ENCODE measurements at places on chromosomes 1 and 21.

DNA sequence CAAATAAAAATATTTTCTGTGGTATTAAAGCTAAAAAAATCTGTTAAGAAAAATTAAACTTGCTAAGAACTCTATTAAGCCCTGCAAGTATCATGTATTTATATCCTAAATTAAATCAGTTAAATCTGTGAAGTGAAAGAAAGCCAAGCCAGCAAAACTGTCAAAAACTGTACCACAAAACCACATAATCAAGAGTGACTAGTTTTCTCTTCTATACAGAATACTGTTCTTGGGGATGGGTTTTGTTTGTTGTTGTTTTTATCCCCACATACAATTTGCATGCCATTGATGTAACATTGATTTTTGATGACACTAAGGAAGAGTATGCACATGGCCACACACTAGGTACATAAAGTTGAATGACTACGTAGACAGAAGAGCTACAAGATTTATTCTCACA is 20.4 kb downstream of the DPH5 start:
- DNase-seq: no peak

DNA sequence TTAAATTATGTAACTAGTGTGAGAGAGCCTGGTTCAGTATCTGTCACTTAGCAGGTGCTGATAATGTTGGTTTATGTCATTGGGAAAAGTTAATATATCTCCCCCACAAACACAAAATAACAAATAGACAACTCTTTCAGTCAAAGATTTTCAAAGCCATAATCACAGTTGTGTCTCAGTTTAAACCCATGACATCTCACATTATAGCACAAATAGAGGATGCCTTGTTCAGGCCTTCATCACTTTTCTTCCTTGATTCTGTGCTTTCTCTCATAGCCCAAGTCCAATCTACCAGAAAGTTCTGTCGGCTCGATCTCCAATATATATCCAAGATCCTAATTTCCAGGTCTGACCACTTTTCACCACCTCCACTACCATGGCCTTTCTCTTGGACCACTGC is 6.2 kb upstream of the EPS15 start:
- no peak for DNase-seq

DNA sequence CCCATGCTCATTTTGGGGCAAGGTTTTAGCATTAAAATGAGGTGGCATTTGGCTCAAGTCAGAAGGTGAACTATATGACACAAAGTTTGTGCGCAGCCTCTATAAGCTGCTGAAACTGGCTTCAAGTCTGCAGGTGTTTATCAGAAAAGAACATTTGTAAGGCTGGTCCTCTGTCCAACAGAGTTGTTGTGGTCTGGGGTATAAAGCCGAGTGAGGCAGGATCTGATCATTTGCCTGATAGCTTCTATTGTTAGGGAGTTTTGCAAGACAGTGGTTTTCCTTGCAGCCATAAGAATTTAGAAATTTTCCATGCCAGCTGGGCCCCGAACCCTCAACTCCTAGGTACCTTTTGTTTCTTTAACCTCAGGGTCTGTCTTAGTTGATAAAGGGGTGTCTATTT is 130.8 kb downstream of the PGBD5 start:
- DNase-seq: no peak

GRCh38 chr1:224205438-224205840 is 22.4 kb downstream of the DEGS1 start:
- DNase-seq: peak; percentile 51

GRCh38 chr1:205046870-205047269 is 3.9 kb downstream of the CNTN2 start:
- no peak for DNase-seq

DNA sequence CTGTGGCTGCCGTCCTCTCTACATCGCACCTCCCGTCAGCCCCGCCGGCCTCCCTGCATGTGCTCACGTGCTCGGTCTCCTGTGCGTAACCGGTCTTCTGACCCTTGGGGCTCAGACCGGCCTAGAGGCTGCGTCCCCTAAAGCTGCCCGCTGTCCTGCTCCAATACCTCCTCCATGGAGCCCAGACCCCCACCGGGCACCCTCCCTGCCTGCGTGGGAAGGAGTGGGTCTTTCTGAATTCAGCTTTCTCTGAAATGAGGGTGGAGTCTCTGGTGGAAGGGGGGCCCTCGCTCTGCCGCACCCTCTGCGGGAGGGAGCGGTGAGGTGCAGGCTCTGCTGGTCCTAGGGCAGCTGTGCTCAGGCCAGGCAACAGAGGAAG is 18.7 kb upstream of the POFUT2 start:
- no peak for DNase-seq

- DNase-seq: peak; percentile 66
Observed at GRCh38 chr1:101112051-101112780, 86.6 kb upstream of the DPH5 start.

DNA sequence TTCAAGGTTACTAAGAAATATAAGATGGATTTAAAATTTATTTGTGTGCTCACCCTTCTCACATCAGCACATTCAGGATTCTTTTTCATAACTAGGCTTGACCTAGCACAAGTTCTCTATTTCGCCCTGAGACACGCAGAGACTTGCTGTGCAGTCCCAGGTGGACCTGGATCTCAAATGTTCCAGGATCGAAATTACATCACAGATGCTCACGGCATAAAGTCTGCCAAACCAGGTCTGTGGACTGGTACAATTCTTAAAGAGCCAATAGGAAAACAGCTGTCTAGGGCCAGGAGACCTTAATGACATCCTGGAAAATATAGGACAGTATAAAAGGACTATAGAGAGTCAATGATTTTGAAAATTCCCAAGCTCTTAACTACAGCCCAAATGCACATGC is 2.2 kb downstream of the PGBD5 start:
- DNase-seq: no peak

DNA sequence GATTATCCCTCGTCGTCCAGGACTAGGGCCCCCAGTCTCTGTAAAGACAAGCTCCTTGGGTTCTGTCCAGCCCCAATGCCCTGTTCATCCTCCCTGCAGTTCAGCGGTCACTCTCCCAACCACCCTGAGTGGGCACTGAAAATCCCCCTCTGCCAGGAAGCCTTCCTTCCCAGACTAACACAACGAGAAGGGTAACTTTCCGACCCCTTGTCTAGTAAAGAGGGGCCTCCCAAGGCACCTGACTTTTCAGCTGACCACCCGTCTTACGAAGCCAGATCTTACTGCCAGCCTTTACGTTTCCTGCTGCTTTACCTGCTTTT is 13.4 kb downstream of the TMEM9 start:
- DNase-seq: no peak

- DNase-seq: peak; percentile 39
Observed at GRCh38 chr1:145846201-145846612, 777 bp downstream of the NUDT17 start.

- peak; percentile 14 for DNase-seq
Observed at GRCh38 chr1:184629266-184629665, 125.4 kb downstream of the EDEM3 start.

Measured in activated CD4-positive, alpha-beta T cell treated with anti-CD3 and anti-CD28 coated beads, Interleukin-2, amount 50 U/mL, for 16 hours (primary cell).